ENCODE measurements at places on chromosomes 1 and 21.

GRCh38 chr1:155859881-155860871 is 809 bp downstream of the SYT11 start:
- peak; percentile 84 for DNase-seq

GRCh38 chr1:186605762-186606350 is 74.4 kb downstream of the PTGS2 start:
- no peak for DNase-seq

- DNase-seq = no peak
These were observed 850.2 kb upstream of the ADAMTS5 start for GRCh38 chr21:27817074-27817473.

DNA sequence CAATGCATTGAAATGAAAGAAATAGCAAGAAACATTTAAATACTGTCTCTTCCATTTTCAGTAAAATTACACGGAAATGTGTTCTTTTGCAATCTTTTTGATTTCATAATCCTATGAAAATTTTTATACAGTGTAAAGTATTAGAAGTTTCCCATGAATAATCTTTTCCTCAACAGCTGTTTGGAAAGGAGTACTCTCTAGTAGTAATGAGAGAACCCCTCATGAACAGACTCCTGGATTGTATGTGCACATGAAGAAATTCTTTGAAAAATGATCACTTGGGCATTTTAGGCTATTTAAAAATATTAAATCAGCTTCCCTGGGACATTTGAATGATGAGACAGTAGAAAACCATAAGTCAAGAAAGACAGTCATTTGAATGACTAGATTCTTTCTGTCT is 64.4 kb downstream of the LHX9 start:
- no peak for DNase-seq

- DNase-seq = no peak
These were observed 43.7 kb downstream of the ST7L start for GRCh38 chr1:112575154-112575804.

GRCh38 chr1:5649166-5649551 is 343.1 kb downstream of the NPHP4 start:
- no peak for DNase-seq

- no peak for DNase-seq
These were observed 116.4 kb downstream of the SYT2 start for GRCh38 chr1:202593845-202594244.

DNA sequence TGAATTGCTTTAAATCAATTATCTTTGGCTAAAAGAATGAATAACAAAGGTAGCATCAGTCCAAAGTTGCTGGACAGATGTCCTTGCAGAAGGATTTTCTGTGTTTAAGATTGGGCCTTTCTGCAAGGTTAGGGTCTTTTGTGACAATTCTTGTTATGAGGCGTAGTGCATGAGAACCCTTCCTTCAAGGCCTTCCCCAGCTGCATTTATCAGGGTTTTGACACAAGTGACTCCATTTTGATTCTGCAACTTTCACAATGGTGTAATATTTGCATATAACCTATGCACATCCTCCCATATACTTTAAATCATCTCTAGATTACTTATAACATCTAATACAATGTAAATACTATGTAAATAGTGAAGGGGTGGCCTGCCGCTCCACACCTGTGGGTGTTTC is 1.1 kb upstream of the SETD4 start:
- no peak for DNase-seq

GRCh38 chr1:58815686-58816071 is 31.8 kb upstream of the JUN start:
- DNase-seq = peak; percentile 30

GRCh38 chr1:70336050-70336449 is 18.5 kb downstream of the ANKRD13C start:
- DNase-seq = no peak

DNA sequence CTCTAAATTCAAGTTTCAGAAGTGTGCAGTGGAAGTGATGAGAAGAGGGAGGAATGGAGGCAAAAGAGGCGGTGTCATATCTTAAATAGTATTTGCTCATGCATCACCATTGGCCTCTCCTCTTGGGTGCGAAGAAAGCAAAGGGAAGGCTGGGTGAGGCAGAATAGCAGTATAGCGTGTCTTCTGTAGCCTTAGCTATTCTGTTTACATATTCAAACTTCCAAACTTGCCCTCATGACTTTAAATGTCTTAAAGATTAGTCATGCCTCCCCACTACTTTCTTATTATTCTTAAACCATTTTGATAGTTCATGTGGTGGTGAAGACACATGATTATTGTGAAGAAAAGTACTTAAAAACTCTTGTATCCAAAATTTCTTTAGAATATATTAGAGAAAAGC is 104.6 kb upstream of the TENT5C start:
- DNase-seq = no peak

GRCh38 chr1:27142464-27142863 is 12.5 kb downstream of the SLC9A1 start:
- DNase-seq = no peak

DNA sequence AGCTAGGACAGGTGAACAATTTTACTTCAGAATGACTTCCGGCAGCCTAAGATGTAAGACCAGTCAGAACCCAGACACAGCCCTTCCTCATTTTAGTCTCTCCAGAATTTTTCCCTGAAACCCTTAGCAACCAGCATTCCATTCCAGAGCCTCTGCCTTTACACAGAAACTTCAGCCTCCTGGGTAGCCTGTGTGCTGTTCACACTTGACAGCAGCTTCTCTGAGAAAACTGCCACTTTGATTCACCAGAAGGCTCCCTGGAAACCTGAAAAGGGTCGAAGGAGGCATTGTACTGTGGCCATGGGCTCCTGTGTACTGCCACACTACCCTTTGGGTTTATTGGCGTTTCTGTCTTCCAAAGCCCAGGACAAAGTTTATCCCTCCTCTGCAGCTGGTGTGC is 17.4 kb downstream of the HYI start:
- no peak for DNase-seq

GRCh38 chr1:10897321-10897980 is 101.0 kb upstream of the CASZ1 start:
- DNase-seq = no peak

GRCh38 chr1:18951818-18952391 is 4.6 kb downstream of the IFFO2 start:
- no peak for DNase-seq

DNA sequence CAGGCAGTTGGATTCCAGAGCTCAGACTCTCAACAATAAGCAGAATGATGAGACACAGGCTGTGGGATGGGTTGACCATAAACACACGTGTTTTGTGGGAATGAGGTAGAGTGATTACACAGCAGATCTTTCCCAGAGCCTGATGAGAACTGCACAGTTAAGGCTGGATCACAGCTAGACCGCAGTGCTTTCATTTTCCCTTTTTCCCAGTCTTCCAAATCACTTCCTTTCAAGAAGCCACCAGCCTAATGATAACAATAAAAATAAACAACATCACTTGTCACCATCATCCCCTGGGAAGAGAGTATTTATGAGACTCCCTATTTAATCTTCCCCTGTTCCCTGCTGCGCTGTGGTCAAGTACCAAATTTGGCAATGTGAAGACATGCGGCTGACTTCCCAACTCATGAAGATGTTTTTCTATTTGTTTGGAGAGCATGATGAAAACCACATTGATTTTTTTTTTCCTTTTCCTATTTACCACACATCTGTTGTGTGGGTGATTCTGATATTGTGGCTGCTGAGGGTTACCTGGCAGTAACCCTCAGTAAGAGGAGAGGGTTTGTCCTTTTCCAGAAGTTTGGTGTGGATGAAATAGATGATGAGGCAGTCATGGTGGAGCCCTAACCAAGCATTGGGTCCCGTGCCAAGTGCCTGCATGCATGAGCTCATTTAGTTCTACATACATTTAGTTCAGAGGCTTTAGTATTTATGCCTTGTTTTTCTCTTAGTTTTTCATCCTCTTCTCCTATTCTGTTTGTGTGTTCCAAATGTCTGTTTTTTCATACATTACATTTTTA is 248.9 kb upstream of the HOOK1 start:
- no peak for DNase-seq

- no peak for DNase-seq
These were observed 36.7 kb downstream of the SYT2 start for GRCh38 chr1:202673531-202673930.

DNA sequence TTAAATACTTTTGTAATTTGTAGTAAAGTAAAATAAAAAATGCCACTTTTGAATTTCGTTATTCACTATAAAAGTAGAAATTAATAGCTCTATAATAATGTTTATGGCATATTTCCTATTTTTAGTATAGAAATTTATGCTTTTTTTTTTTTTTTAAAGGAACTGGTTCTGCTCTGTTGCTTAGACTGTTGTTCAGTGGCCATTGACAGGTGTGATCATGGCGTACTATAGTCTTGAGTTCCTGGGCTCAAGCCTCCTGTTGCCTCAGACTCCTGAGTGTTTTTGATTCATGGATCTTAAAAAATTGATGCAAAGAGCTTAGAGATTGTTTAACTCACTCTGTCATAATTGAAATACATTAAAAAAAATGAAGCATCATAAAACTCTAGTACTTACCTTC is 53.6 kb downstream of the RPS6KC1 start:
- no peak for DNase-seq

GRCh38 chr1:86933562-86934377 is 19.3 kb downstream of the HS2ST1 start:
- no peak for DNase-seq

GRCh38 chr1:154351363-154352068 is 26.2 kb downstream of the ATP8B2 start:
- DNase-seq = no peak

DNA sequence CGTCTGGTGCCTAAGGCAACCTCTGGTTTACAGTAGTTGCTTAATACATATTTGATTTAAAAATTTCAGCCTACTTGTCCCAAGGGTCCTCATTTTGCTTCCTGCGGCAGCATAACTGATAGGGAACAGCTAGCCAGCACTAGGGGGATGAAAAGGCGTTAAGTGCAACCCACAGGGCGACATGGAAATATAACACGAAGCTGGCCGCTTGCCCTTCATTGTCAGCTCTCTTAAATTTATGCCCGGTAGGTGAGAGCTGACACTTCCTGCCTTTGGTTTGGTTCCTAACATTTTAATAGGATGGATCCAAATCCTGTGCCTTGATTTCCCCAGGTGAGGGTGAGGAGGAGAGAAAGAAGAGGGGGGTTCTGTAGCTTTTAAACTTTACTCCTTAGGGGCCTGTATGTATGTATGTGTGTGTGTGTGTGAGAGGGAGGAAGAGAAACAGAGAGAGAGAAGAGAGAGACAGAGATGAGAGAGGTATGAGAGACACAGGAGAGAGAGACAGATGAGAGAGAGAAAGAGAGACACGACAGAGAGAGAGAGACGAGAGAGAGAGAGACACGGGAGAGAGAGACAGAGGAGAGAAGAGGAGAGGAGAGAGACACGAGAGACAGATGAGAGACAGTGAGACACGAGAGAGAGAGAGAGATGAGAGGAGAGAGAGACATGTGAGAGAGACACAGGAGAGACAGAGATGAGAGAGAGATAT is 938 bp upstream of the ACTN2 start:
- DNase-seq = no peak

- no peak for DNase-seq
These were observed 1.4 kb downstream of the CDA start for GRCh38 chr1:20590306-20590777.

- no peak for DNase-seq
These were observed 15.5 kb downstream of the PROX1 start for GRCh38 chr1:214003233-214003632.
